ENCODE measurements at places on chromosomes 3 and 15.

DNA sequence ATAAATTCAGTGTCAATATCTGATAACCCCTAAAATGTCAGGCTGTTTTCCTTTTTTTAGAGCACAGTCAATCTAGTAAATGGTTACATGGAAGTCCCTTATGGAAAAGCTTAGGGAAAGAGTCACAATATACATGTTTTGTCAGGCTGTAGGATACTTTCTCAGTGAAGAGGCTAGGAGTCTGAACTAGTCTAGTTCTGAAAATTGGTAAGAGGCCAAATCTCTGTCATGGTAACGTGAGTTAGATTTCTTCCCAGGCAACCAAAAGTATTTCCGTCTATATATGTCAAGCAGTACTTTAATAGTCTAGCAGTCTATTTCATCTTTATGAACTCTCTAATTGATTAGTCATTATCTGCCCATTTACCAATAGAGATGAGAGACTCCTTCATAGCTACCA lies 215.9 kb upstream of the LRRC3B start:
- no peak for DNase-seq

DNA sequence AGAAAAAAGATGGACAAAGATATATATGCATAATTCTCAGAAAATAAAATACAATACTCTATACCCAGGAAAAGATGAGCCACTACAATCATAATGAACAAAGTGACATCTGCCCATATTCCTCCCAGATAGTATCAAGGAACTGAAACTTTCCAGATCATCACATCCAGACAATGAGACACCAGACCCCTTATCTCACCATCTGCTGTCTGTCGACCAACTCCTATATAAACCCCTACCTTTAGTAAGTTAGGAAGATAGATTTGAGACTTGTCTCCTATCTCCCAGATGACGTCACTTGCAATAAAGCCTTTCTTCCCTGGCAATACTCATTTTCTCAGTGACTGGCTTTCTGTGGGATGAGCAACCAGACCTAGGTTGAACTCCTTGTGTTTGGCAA lies 1071.6 kb downstream of the PLOD2 start:
- no peak for DNase-seq

DNA sequence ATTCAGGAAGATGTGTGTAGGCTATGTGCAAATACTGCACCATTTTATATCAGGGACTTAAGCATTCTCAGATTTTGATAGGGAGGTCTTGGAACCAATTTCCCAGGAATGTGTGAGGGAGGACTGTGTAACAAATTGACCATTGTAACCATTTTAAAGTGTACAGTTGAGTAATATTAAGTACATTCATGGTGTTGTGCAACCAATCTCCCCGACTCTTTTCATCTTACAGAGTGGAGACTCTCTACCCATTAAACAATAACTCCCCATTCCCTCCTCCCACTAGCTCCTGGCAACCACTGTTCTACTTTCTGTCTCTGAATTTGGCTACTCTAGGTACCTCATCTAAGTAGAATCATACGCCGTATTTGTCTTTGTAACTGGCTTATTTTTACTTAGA lies 5.1 kb downstream of the RCN2 start:
- no peak for DNase-seq

DNA sequence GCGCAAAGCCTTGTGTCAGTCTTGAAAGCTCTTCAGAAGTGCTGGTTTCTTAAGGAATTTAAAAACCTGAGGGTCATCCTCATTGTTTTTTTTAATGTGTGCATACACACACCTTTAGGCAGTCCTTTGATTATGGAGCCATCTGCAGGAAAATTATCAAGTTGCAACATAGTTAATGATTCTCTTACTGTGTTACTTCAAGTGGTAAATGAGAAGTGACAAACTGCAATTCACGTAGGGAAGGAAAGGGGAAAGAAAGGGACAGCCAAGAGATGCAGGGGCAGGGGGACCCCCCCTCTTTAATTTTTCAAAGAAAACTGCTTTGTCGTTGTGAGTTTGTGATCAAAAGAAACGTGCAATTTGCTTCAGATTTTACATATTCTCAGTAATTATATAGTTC lies 162.4 kb upstream of the CGNL1 start:
- DNase-seq = peak; percentile 50

DNA sequence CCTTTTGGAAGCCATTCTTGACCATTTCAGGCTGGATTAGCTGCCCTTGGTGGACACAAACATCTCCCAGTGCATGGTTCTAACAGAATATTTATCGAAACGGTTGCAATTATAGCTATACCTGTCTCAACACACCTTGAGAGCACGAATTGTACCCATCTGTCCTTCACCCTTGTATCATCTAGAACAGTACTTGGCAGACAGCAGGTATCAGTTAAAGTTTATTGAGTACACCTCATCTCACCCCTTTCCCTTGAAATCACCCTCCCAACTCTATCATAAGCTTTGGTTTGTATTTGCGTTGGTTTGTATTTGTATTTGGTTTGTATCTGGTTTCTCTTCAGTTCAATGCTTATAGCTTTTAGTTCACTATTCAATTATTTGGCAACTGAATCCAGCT lies 12.4 kb downstream of the TSPAN3 start:
- DNase-seq = no peak

DNA sequence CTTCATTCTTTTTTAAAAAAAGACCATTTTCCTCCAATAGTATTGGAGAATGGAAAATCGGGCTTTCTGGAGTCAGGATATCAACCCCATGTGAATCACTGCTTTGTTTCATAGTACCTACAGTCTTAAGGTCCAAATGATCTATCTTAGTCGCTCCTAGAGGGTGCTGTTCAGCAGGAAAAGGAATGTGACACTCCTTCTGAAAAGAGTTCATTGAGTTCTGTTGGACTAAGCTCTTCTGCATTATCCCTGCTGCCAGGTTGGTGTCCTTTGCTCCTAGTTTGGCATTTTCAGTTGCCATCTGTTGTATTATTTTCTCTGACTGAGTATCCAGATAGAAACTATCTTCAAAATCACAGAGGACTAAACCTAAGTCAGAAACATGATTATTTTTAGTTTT lies 57.2 kb downstream of the POLQ start:
- DNase-seq = no peak

- no peak for DNase-seq
Observed at GRCh38 chr3:53243785-53244184, 12.0 kb downstream of the TKT start.

DNA sequence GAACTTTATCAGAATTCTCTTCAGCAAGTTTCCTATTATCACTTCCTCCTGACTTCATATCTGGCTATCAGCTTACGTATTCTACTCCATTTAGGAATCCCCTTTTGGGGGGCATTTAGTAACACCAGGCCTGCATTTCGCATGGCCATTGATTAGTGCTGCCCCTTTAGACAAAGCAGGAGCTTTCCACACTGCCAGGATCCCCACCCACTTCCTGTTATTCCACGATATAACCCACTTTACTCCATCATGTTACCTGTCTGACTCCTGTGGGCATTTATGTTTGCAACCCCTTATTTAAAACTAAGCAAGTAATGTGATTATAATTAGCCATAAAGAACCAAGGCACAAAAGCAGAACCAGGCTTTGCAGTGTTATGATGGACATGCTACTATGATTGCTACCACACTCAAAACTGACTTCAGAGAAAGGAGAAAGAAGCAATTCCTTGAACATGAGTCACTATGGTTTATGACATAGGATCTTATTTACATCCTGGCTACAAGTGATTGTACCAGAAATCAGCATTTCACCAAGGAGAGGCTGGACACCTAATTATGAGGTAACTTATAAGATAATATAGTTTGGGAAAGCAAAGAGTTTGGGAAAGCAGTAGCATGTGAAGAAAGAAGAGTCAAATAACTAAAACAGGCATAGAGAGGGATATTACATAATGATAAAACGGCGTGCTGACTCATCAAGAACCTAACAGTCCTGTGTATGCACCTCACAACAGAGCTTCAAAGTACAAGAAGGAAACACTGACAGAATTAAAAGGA lies 96.3 kb downstream of the IGSF11 start:
- no peak for DNase-seq

DNA sequence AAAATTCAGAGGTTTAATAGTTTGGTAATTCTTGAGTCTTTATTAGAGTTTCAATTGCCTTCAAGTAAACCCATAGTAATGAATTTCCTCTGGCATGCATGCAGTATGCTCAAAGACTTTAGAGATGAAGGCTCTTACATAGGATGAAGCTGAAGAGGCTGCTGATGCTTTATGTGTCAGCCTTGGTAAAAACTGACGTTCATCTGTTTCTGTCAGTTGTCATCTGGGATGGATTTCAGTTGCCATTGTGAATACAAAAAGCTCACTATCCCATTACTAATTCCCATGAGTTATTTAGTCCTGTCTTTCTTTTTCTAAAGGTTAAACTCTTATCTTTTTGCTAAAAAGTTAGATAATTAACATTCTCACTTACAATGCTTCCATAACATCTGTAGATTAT lies 136.9 kb upstream of the GBE1 start:
- no peak for DNase-seq

GRCh38 chr3:37519661-37520060 lies 342.0 kb upstream of the CTDSPL start:
- no peak for DNase-seq

- DNase-seq = no peak
Observed at GRCh38 chr15:83983634-83984458, 251.7 kb upstream of the GOLGA6L4 start.

DNA sequence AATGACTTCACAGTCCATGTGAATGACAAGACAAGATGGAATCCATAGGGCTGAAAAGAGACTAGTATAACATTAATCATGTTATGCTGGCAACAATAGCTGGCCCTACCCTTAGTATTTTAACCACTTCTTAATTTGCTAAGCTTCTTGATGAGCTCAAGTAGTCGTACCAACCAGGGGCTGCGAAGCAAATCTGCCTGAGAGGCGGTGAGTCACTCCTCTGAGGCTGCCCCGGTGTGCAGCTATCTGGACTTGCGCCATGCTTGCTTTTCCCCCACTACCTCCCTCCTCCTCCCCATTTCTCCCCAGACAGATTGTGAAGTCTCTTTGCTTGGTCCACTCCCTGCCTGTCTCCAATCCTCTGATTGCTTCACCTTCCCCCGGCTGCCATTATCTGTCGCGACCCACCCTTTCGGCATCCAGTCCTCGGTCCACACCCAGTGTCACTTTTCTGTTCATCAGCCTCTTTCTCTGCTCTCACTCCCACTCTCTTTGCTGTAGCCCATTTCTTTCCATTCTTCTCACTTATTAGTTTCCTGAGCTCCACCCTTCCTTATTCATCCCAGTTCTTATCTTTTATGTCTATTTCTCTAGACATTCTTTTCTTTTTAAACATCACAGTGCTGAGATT lies 42.7 kb downstream of the DUT start:
- DNase-seq = no peak

DNA sequence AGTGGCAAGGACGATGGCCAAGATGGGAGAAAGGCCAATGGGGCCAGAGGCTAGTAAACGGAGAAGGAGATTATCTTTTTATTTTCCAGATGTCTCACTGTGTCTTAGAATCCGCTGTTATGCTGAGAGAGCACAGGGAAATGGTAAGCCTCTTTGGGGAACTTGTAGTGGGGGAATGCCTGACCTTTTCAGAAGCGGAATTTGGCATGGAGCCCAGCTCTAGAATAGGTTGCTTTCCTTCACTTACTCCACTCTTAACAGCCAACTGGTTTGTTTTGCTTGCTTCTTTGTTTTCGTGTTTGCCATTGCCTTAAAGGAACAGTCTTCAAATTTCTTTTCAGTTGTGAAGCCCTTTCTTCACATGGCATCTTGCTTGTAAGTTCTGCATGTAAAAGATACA lies 316.2 kb upstream of the THRB start:
- no peak for DNase-seq

DNA sequence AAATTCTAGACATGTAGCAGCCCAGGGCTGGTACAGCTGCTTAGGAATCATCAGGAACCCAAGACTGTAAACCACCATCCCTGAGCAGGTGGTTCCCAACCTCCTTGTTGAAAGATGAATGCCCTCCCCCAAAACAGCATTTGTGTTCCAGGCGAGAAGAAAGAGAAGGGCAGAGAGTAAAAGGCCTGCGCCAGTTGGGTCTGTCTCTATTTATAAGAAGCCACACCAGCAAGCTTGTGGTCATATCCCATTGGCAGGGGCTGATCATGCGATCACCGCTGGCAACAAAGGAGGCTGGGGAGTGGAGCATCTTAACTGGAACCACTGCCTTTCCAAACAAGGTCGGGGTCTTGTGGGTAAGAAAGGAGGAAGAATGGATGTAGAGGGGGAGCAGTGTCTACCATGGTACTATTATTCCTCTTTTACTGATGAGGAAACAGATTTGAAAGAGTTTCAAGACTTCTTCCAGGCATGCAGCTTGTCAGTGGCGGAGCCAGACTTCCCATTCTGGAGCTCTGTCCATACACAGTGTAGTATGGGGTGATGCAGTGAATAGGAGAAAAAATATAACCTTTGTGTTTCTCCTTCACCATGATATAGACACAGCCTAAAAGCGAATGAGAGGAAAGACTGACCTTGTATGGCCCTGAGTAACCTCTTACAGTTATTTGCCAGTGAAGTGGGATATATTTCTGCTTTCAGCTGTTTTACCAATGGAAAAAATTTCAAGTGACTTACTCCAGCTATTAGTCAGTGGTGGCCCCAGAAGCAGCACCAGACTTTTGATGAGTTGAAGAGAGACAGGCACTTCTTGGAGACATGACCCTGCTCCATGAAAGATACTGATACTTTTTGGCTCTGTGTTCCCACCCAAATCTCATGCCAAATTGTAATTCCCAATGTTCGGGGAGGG lies 222.6 kb downstream of the ABHD5 start:
- DNase-seq = no peak

- no peak for DNase-seq
Observed at GRCh38 chr15:41999290-42000285, 21.3 kb downstream of the PLA2G4E start.

GRCh38 chr15:100520132-100520921 lies 8.4 kb downstream of the CERS3 start:
- DNase-seq = no peak

DNA sequence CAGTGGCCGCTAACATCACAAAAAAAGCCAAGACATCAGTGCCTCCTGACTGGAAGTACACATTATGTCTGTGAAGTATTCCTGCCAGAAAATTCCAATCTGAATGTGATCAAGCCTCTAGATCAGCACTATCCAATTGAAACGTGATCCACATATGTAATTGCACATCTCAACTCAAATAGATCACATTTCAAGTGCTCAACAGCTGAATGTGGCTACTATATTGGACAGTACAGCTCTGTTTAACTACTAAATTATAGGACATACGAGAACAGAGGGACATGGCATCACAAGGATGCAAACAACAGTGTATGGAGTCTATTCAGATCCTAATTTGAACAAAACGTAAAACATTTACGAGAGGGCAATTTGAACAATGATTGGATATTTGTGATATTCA lies 542 bp upstream of the UBAP1L start:
- peak; percentile 45 for DNase-seq

- DNase-seq = no peak
Observed at GRCh38 chr3:71876135-71877105, 91.5 kb upstream of the PROK2 start.
